Right renal pelvis (tissue), 4 donors: ENCODE measurements at places on chromosomes 11 and 22.
A peak's percentile ranks its signal among the peaks of the same experiment; 100 is the strongest.

DNA sequence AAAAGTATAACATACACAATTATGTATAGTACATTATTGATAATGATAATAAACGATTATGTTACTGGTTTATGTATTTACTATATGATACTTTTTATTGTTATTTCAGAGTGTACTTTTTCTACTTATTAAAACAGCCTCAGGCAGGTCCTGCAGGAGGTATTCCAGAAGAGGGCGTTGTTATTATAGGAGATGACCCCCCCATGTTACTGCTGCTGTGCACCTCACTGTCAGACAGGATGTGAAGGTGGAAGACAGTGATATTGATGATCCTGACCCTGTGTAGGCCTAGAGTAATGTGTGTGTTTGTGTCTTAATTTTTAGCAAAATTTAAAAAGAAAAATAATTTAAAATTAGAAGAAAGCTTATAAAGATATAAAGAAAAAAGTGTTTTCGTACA lies 57.6 kb downstream of the REXO2 start:
- no peak for DNase-seq

DNA sequence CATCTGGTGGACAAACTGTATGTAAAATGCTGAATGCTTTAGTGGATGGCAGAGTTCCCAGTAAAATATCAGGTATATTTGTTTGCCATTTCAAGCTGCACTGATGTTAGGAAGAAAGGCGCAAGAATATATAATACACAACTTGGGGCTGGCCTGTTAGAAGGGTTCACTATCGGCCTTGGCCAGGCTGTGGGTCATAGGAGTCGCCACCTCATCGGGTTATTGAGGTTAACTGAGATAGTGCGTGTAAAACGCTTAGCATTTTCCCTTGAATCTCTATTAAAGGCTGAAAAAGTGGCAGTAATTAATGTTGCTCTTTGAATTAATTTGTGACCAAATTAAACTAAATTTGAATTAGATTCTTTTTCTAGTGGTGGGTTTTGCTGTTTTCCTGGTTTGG lies 5.1 kb downstream of the FAM118A start:
- no peak for DNase-seq

DNA sequence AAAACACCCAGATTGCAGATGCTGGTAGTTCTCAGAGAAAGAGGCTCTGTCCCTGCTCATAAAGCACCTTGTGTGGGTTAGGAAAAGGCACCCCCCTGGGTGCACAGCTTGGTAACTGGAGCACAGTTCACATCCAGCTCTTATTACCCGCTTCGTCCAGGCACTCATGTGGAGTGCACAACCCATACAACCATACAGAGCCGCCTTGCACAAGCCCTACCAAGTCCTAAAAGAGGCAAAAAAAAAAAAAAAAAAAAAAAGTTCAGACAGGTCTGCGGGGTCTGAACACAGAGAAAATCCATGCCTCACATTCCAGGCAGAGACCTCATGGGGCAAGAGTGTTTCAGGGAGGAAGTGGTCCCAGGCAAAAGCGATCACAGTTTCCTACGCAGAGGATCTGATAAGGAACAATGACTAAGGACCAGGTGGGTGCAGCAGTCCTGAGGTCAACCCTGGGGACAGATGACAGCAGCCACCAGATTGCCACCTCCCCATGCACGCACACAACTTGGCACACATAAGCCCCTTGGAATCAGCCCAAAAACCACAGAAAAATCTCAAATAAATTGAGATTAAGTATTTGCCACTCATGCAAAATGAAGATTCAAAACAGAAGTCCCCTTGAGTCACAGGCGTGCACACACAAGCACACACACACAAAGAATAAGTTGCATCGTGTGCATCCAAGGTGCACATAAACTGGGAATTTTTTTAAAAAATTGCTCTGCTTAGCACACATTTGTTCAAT lies 12.3 kb downstream of the MB start:
- no peak for DNase-seq

- no peak for DNase-seq
Measured at GRCh38 chr22:35445933-35446332, 46.0 kb downstream of the MCM5 start.

- DNase-seq = no peak
Measured at GRCh38 chr11:104046331-104046730, 9.9 kb downstream of the DDI1 start.

GRCh38 chr11:56845121-56845732 lies 96.7 kb upstream of the OR9G4 start:
- no peak for DNase-seq

DNA sequence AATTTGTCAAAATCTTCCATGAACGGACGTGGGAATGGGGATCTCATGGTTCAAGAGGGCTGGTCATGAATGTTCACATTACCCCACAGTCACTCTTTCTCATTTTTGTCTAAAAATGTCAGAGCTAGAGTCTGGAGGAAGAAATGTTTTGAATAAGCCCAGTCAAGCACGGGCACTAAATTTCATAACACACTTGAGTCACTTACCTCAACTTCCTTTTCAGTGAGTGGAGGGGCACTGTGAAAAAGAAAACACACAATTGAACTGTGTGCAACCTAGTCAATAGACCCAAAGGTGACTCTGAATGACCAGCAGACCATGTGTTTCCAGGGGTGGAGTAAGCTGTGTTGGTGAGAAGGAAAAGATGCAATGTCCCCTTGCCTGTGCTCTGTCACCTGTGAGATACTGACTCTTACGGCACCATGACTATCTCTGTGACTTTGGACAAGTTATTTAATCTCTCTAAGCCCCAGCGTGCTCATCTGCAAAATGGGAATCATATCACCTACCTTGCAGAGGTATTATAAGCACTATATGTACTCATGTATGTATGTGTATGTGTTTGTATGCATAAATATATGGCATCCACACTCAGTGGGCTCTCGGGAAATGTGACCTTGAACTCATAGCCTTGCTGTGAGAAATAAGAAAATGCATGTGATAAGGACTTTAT lies 38.2 kb upstream of the LYVE1 start:
- DNase-seq = no peak

DNA sequence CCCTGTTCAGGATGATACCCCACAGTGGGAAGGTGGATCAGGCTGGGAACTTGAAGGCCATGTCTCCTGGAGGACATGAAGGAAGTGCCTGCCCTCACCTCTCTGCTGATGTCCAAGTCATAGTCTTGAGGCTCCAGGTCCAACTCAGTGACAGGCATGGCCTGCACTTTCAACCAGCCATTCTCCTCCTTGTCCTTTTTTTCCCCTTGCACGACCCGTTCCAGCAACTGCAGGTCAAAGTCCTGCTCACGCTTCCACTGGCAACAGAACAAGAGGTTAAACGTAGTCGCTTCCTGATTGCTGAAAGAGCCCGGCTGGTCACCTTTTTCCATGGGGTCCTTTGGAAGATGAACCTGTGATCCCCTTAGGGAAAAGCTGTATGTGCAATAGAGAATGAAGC lies 47.7 kb downstream of the C11orf58 start:
- no peak for DNase-seq

- no peak for DNase-seq
Measured at GRCh38 chr11:68122936-68123539, 1.9 kb upstream of the CHKA start.

GRCh38 chr22:50622723-50623327 lies 5.1 kb downstream of the ARSA start:
- no peak for DNase-seq

DNA sequence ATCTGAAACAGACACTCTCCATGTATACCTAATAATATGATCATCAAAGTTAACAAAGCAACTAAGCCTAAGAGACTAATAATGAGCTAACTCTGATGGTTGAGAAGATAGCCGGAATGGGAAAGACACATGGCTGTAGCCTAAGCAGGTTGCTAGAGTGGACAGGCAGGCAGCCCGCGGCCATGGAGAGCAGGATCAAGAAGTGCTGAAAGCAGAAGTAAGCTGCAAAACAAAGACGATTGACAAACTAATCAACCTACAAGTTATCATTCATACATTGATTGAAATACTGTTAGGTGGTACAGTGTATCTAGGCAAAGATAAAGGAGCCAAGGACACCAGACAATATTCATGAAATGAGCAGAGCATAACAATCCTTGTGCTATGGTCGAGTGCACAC lies 29.3 kb downstream of the SLN start:
- DNase-seq = no peak

DNA sequence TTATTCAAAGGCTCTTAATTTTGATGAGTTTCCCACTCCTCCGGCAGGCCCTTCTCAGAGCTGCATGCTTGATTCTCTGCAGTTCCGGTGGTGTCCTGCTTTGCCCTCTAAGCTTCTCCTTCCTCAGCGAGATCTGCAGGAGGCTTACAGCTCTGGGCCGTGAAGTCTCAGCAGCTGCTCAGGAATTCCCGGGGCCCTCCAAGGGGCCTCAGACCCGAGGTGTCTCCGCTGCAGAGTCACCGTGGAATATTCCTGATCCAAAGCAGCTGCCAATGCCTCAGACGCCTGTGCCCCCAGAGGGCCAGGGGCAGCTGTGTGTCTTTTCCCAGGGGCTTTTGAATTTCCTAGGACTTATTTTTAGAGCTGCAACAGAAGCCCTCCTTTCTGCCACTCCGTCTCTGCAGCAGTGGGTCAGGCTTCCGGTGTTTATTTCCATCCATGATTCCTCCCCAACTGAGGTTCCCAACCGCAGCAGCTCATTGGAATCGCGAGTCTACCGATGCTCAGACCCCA lies 37.2 kb downstream of the RPS6KA4 start:
- DNase-seq = no peak

GRCh38 chr22:38837414-38837928 lies 6.4 kb downstream of the NPTXR start:
- DNase-seq = no peak

- DNase-seq = no peak
Measured at GRCh38 chr22:46074771-46075551, 75.4 kb upstream of the PPARA start.

DNA sequence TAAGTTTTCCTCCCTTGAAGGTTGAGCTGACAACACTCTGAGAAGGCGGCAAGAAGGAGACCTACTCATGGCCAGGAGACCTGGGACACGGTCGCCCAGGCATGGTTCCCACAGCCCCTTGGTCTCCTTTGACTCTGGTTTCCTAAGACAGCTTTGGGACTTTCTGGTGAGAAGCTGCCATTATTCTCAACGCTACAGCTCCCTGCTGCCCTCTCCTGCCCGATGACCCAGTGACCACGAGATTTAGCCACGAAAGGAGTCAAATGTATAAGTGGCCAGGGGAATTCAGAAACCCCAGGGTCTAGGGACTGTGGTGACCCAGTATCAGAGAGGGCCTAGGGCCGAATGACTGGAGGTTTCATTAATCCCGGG lies 699 bp upstream of the SDF2L1 start:
- DNase-seq = no peak

GRCh38 chr22:32631507-32632255 lies 157.1 kb downstream of the FBXO7 start:
- no peak for DNase-seq

DNA sequence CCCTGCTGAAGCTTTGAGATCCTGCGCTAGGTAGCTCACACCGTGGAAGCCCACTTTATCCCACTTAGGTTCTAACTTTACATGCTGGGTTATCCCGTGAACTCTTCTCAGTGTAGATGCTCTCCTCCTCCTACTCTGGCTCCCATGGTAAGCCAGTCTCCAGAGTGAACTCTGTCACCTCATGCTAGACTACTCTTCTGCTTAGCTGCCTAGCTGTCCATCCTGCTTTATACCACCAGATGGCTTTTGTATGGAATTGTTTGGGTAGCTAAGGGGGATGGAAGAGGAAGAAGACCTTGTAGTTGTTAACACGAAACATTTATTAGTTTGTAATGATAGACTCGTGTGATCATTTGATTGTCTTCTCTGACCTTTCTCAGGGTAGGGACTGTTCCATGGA lies 46.8 kb downstream of the EMSY start:
- DNase-seq = no peak

GRCh38 chr22:20424568-20424931 lies 13.1 kb downstream of the SCARF2 start:
- no peak for DNase-seq

- peak; percentile 38 for DNase-seq
Measured at GRCh38 chr22:30754971-30755758, 60.5 kb downstream of the OSBP2 start.

GRCh38 chr11:1639666-1640065 lies 10.1 kb downstream of the KRTAP5-5 start:
- DNase-seq = no peak
